Stimulated activated CD4-positive, alpha-beta T cell treated with anti-CD3 and anti-CD28 coated beads, Interleukin-12 subunit alpha, Interleukin-12 subunit beta, amount 100 ng/mL, for 4 hours (primary cell): ENCODE measurements at places on chromosomes 2 and 18.

GRCh38 chr2:162021516-162022058, 52.4 kb downstream of the DPP4 start:
- DNase-seq = no peak

GRCh38 chr2:170396799-170397459, 219.0 kb downstream of the MYO3B start:
- no peak for DNase-seq

DNA sequence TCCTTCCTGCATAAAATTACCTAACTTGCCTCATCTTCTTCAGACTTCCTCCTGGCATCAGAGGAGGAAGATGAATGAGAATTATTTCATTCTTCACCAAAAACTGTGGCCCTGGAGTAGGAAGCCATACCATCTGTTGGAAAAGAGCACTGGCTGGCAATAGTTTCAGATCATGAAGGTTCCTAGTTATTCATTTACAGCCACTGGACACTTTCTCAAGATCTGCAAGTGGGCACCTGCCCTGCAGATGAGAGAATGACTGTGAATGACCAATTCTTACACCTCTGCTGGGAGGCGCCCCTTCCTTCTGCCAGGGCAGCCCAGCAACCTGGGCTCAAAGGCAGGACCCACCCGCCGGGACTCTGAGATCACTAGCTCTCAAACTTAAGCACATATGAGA, 13.0 kb downstream of the DIPK1C start:
- DNase-seq = no peak

DNA sequence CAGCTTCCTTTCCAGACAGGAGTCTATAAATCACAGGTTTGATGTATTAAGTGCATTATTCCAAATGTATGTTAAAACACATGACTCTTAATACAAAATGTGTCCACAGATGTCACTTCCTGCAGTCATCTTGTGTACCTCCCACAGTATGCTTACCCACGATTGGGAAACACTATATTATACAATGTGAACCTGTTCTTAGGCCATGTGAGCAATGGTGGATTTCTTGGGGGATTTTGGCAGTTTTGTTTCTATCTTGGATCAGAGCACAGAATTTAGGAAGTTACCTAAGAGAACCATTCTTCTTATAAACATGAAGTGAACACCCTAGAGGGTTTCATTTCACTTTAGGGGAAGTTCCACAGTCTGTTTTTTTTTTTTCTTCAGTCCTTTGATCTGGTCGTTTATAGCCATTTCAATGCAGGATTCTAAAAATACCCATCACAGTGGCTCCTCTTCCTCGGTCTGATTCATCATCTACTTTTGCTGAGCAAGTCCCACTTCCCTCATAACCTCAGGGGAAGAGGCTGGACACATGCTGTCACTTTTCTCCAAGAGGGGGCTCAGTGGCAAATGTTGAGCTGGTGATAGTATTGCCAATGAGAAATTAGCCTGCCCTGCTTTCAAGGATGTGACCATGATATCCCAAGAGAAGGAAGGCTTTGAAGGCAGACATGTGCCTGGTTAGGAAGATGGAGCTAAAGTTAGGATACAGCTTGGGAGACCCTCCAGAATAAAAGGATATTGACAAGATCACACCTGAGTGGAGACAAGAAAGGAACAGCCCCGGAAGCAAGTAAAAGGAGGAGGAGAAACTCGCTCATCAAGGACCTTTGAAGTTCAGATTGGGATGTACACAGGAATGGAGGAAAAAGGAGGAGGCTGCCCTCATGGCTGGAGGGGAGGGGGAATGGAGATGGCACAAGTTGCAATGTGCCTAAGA, 22.6 kb downstream of the PLEK start:
- DNase-seq = no peak

- DNase-seq = no peak
Measured at GRCh38 chr18:4450065-4450658, 4.9 kb downstream of the DLGAP1 start.

GRCh38 chr18:62797329-62797728, 82.0 kb downstream of the PHLPP1 start:
- no peak for DNase-seq

- no peak for DNase-seq
Measured at GRCh38 chr18:67131498-67131897, 385.0 kb downstream of the DSEL start.
